ENCODE measurements at places on chromosomes 3 and 15.

DNA sequence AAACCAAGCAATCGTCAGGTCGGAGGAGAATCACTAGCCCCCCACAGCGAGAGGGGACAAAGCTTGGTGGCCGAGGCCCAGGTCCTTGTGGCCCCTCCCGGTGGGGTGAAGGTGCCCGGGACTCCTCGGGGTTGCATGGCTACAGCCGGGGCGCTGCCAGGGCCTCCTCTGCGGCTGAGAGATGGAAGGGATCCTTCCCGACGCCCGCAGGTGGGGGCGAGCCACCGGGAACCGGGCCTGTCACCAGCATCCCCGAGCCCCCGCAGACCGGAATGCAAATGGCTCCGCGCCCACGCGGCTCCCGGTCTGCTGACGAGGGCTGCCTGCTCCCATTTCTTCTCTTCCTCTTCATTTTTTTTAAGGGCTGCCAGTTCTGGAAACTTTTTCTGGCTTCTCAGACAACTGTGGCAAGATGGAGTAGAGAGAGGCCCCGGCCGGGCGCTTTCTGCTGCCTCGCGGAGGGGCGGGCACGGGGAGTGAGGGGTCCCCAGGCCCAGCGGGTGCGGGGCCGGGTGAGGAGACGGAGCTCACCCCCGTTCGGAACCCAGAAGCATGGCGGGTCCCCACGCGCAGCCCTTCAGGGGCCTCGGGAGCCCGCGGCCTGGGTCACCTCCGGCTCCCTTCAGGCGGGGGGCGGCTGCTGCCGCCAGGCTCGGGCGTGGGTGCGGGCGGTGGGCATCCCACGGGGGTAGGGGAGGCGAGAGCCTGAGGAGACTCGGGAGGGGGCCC lies 27.5 kb downstream of the MELTF start:
- no peak for DNase-seq

GRCh38 chr15:84953136-84953535 lies 28.5 kb upstream of the PDE8A start:
- DNase-seq, result no peak

DNA sequence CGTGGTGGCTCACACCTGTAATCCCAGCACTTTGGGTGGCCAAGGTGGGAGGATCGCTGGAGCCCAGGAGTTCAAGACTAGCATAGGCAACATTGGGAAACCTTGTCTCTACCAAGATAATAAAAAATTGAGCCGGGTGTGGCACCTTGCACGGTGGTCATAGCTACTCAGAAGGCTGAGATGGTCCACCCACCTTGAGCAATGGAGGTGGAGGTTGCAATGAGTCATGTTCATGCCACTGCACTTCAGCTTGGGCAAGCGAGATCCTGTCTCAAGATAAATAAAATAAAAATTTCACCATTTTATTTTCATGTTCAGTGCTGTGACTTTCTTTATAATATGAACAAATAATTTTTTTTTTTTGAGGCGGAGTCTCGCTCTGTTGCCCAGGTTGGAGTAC lies 12.5 kb downstream of the MAPK6 start:
- no peak for DNase-seq

- DNase-seq, result no peak
Observed at GRCh38 chr3:121483290-121483689, 62.5 kb downstream of the POLQ start.

DNA sequence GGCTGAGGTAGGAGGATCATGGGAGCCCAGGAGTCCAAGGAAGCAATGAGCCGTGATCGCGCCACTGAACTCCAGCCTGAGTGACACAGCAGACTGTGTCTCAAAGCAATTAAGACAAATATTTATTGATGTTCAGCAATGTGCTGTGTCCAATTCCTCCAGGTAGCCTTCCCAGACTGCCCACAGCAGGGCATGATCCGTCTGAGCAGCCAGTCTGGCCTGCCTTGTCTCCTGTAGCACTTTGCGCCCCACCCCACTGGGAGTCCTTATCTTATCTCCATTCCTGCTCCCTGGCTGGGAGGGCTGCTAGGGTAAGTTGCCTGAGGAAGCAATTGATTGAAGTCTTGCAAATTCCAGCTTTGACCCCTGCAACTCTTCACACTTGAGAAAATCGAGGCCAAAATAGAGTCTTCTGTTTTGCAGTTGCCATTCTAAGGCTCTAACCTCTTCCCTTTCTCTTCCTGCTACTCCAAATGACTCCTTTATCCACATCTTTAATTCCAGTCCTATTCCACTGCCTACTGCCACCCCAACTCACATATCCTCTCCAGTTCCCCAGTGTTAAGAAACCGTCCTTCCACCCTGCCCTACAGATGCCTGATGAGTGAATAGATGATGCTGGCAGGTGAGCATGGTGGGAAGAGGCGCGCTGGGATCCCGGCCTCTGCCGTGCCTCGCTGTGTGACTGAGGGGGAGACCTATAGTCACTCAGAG lies 26.9 kb upstream of the LCTL start:
- no peak for DNase-seq

DNA sequence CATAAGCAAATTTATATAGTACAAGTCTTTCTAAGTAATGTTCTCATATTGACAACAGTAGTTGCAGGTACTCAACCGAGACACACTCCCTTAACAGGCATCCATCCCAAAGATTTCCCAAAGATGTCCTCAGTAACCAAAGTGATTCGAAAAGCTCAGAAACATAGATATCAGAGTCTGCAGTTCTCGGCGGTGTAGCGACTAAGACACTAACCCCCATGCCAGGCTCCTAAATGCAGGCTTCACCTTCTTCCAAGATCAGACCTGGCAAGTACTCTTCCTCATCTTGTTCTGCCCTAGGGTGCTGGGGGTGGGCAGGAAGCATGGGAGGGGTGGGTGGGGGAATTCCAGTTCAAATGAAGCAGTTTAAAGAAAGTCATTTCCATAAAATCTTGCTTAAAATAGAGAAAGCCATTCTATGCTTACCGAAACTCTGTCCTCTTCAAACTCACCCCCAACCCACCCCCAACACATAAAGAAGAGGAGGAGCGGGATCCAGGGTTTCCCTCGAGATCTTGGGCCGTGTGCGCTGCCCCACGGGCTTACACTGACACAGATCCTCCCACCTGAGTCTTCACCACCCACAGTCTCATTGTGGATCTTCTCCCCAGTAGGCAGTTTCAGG lies 59.0 kb upstream of the BCL6 start:
- no peak for DNase-seq

DNA sequence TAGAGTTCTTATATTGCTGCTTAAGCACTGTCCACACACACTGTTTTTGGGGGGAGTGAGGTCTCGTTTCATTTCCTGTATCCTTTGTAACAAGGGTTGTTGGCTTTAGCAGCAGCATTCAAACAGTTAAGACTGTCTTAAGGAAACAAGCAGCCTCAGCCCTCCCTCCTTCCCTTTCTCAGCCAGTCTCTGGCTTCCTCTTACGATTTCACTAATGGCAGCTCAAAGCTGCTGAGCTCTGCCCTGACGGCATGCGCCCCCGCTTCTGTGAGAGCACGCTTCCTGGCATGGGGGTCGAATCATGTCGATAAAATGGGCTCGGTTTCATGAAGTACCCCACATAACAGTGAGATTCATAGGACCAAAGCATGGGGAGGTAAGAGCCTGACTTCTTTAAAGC lies 105.0 kb downstream of the KLHL25 start:
- peak; percentile 71 for DNase-seq

- DNase-seq, result no peak
Observed at GRCh38 chr3:97187771-97188170, 373.4 kb downstream of the EPHA6 start.

GRCh38 chr3:23377928-23378672 lies 175.0 kb downstream of the UBE2E2 start:
- no peak for DNase-seq

- DNase-seq, result no peak
Observed at GRCh38 chr15:46041905-46042304, 407.1 kb downstream of the SQOR start.

DNA sequence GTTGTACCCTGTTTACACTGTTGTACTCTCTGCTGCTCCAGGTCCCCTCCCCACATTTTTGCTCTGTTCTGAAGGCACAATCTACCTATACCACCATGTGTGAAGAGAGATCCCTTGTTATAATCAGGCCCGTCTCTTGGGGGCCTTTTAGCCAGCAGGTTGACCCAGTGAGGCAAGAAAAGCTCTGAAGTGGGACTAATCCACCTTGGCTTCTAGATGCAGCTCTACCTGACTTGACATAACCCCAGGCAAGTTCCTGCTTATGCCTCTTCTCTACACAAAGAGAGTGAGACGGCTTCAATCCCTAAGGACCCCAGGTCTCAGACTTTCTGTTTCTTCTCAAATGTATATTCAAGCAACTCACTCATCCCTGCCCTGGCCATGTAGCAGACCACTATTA lies 56.9 kb upstream of the MANF start:
- DNase-seq, result no peak

- DNase-seq, result no peak
Observed at GRCh38 chr3:139491027-139491700, 14.8 kb upstream of the RBP2 start.

DNA sequence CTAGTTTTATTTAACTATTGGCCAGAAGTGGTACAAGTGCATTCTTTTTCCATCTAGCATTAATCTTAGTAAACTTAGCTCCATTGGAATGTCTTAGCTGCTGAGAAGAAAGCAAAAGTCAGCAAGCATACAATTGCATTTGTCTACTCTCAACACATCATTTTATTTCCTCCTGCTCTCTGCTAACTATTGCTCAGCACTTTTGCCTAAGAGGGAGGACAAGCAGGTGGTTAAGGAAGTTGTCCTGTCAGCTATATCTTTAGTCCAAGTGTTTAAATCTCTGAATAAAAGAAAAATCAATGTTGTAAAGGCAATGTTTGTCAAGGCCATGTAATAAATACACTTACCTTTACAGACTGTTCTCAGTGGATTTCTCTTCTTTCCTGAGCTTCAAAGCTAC lies 51.0 kb downstream of the FHIT start:
- no peak for DNase-seq

DNA sequence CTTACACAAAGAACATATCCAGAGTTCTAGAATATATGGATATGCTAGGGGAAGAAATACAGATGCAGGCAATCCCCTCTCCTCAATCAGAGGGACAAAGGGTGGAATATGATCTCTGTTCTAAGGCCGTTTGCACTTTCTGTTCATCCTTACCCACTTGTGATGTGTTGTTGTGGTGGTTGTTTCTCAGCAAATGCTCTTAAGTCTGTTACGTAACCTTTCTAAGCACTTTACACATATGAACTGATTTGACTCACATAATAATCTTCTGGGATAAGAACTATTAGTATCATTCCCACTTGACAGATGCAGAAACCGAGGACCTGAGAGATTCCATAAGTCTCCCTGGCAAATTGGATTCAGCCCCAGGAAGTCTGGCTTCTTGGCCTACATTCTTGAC lies 40.5 kb downstream of the NGRN start:
- DNase-seq, result no peak

- DNase-seq, result no peak
Observed at GRCh38 chr3:117005911-117006522, 296.4 kb downstream of the TUSC7 start.

DNA sequence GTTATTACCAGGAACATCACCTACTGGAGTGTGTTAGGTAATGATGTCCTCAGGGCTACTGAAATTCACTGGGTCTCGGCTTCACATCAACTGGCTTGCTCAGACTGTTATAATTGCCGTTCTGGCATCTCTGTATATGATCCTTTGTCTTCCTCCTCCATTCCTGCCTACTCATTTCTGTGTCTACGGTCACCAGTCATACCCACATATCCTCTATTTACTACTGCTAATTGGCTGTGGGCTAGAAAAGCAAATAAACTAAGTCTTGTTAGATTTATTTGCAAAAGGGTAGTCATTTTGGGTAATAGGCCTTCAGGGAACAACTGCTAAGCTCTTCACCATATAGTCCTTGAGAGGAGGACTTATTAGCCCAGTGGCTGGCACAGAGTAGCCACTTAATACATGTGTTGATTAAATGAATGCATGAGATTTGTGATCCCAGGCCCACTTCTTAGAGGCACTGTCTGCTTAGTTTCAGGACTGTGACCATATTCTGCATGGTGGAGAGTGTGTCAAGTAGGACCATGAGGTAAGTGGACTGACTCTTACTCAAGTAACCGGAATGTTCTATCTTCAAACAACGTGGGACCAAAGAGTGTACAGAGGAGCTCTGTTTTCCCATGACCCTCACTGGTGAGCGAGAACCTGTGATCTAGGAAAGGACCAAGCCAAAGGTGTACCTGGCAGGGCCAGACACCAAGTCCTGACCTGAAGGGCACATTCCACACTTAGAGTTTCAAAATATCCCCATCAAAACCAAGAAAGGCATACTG lies 13.2 kb downstream of the ZDHHC3 start:
- no peak for DNase-seq

- no peak for DNase-seq
Observed at GRCh38 chr15:61364871-61365270, 135.8 kb upstream of the RORA start.

GRCh38 chr3:191336833-191337232 lies 6.5 kb upstream of the UTS2B start:
- no peak for DNase-seq

DNA sequence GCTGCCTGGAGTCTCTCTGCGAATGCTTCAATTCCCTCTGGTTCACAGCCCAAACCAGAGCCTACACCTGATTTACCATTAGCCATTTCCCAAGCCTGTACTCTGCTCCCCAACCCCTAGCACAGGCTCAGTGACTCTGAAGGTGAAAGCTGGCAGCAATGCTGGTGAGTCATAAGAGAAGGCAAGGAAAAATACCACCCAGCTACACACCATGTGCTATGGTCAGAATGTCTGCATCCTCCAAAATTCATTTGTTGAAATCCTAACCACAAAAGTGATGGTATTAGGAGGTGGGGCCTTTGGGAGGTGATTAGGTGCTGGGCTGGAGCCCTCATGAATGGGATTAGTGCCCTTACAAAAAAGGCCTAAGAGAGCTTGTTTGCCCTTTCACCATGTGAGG lies 117.1 kb upstream of the TJP1 start:
- DNase-seq, result no peak

DNA sequence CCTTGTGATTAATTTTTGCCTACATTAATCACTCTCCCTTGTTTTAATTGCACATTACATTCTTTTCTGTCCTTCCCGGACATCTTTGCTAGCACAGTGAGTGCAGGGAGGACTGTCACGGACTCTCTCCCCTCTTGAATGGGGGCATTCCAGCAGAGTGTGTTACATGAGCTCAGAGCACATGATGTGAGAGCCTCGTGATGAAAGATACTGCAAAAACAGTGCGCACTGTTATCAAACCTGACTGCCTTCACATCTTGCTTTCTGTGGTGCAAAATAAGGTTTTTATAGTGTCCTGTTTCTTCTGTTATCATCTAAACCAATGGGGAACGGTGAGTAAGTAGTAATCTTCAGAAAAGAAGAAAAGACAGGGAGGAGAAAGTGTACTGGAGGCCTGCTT lies 167.5 kb downstream of the PGPEP1L start:
- DNase-seq, result no peak

DNA sequence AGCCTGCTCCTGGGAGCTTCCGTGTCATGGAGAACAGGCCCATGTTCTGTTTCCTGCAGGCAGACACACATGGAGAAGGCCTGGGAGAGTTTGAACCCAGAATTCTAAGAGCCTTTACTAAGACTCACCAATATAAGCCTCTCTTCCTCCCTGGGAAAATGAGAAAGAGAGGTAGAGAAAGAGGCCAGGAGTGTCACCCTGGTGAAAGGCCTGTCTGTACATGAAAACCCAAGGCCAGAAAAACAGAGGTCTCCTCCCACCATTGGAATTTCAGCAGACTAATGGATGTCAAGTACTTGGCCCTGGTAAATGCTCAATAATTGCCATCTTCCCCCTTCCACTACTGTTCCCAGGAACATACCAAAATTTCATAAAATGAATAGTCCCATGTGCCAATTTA lies 117.6 kb downstream of the TOP2B start:
- DNase-seq, result no peak

Data from activated T-cell treated with anti-CD3 and anti-CD28 coated beads, Interleukin-2, amount 50 U/mL, for 48 hours (primary cell).